ENCODE measurements at places on chromosomes 5 and 9. TPM values are rescaled to one million over a fixed set of nuclear protein-coding genes. Genes with fewer than 3 reads are reported as not detected.

- DNase-seq: no peak
Measured at GRCh38 chr9:110559869-110560268, 19.7 kb downstream of the SVEP1 start.

- no peak for DNase-seq
Measured at GRCh38 chr5:123505633-123506032, 6.3 kb upstream of the CSNK1G3 start.

DNA sequence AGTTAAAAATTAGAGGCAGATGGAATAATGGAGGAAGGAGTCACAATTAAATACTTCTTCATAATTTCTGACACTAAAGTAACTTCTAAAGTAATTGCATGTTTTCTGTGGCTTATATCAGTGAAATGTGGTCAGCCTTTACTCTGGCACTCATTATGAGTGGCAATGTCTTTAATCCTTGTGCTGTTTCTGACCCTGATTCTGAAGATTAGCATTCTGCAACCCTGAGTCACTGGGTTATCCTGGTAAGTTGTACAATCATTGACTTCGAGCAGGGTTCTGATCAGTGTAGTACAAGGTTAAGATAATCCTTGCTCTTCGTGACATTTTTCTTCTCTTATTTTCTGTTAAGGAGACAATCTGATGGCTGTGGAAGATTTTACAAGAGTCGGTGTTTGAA, 379.4 kb upstream of the RORB start:
- no peak for DNase-seq

- no peak for DNase-seq
Measured at GRCh38 chr5:106875591-106876297, 795.0 kb downstream of the EFNA5 start.

- no peak for DNase-seq
Measured at GRCh38 chr9:72443855-72444254, 77.6 kb upstream of the TMC1 start.

DNA sequence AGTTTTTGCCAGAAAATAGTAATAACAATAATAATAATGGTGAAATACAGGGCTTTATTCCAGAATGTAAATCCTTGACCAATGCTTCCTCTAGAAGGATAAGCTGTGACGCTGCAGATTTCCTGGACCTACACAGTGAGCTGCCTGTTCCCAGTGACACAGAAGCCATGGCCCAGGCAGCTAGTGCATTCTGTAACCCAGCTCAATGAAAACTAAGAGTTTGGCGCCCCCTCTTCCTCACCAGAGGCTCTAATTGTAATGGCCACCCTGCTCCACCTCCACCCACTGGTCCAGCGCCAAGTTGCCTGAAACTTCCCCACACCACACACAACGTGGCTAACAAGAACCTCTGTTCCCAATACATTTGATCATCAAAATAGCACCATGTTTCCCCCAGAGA, 248.1 kb downstream of the CETN3 start:
- DNase-seq: no peak

DNA sequence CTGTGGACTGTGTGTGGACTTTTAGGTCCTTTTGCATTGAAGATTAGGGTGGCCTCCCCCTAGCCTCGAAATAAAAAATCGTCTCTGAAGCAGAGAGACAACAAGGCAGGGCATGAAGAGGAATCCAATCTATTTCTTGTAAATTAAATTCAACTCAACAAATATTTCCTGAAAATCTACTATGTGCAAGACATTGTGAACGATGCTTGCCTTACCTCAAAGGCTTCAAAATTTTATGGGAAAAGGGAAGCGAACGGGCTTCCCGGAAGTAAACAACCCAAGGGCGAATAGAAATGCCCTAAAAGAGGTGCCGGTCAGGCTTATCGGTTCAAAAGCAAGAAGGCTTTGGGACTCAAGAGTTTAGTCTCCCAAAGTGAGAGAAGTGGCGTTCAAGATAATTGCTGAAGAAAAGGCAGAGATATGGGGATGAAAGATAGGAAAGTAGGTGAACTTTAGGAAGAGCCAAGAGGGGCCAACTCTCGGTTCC, 525 bp downstream of the KIF24 start:
- DNase-seq: no peak

- no peak for DNase-seq
Measured at GRCh38 chr5:142814122-142814521, 43.9 kb downstream of the ARHGAP26 start.

GRCh38 chr9:70495514-70495913, 81.1 kb upstream of the KLF9 start:
- DNase-seq: no peak

GRCh38 chr5:150271923-150272322, 17.6 kb downstream of the CAMK2A start:
- DNase-seq: no peak

SERF1B gene
- 61.3 TPM for total RNA-seq

DNA sequence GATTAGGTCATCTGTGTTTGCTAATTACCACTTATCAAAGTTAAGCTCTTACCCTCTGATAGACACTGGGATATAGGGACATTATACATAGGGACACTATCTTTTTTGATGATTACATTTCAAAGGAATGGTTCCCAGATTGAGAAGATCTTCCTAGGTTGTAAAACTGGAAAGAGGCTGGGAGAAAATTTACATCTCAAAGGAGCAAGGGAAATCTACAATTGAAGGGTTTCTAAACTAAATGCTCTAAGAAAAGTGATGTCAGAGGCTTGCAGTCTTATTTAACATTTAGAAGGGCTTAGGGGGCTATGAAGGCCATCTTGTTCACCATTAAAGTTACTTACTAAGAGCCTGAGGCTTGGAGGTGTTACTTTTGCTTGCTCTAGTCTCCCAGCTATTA, 242.8 kb downstream of the PRR16 start:
- no peak for DNase-seq

RXRA gene
- 6.6 TPM for total RNA-seq

DNA sequence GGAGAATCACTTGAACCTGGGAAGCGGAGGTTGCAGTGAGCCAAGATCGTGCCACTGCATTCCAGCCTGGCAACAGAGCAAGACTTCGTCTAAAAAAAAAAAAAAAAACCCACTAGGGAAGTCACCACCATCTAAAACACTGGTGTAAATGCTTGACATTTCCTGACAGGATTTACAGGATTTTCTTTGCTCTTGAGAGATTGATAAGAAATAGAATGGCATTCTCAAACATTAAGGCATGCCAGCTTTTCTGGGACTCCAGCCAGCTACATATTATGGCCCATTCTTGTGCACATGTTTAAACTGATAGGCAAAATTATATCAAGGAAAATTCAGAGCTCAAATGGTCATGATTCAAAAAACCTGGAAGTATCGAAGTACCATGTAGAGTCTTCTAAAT, 28.7 kb downstream of the GTF3C4 start:
- DNase-seq: no peak

MYORG gene
- 4.7 TPM for total RNA-seq

GRCh38 chr5:16548115-16548514, 68.7 kb downstream of the RETREG1 start:
- no peak for DNase-seq

SLC27A4 gene
- 23.9 TPM for total RNA-seq

- DNase-seq: no peak
Measured at GRCh38 chr5:133075572-133076536, 24.0 kb downstream of the HSPA4 start.

GRCh38 chr5:142846406-142846805, 76.2 kb downstream of the ARHGAP26 start:
- no peak for DNase-seq

- DNase-seq: no peak
Measured at GRCh38 chr5:104361932-104362331, 799.3 kb upstream of the NUDT12 start.

FBN2 gene
- 8.6 TPM for total RNA-seq

DNA sequence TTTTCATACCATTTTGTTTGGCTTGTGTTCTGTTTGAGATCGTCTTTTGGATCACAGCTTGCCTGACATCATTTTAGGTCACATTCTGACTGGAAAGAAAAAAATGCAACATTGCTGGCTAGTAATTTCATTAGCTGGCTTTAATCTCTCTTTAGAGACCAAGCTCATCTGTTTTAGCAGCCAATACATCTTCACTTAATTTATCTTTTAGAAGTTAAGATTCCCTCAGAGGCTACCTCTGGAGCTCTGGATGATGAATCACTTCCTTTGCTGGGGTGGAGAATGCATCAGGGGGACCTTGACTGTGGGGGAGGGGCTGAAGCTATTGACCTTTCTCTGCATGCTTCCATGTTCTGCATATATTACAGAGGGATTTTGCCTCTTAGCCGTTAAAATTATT, 181.5 kb upstream of the OTULINL start:
- no peak for DNase-seq

GRCh38 chr9:97357056-97357455, 49.6 kb downstream of the CCDC180 start:
- no peak for DNase-seq

DNA sequence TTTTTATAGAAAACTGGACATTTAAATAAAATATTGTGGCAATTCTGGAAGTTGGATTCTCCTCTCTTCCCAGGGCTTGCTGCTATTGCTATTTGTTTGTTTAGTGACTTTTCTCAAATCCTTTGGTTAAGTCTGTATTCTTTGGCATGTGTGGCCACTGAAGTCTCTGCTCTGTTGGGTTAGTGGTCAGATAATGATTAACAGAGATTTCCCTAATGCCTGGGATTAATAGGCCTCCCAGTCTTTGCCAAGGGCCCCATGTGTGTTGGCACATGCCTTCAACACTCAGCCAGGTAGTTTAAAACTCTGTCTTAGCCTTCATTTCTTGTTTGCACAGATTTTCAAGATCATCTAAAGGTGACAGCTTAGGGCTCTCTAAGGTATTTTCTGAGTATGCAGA, 92.8 kb upstream of the EPB41L4A start:
- DNase-seq: no peak

PCDHGA10 gene
- 12.0 TPM for total RNA-seq

- DNase-seq: no peak
Measured at GRCh38 chr5:133314086-133314485, 262.3 kb downstream of the HSPA4 start.

SLC6A3 gene
- not detected for total RNA-seq

- no peak for DNase-seq
Measured at GRCh38 chr5:17893026-17893635, 258.9 kb downstream of the TAF11L14 start.

DNA sequence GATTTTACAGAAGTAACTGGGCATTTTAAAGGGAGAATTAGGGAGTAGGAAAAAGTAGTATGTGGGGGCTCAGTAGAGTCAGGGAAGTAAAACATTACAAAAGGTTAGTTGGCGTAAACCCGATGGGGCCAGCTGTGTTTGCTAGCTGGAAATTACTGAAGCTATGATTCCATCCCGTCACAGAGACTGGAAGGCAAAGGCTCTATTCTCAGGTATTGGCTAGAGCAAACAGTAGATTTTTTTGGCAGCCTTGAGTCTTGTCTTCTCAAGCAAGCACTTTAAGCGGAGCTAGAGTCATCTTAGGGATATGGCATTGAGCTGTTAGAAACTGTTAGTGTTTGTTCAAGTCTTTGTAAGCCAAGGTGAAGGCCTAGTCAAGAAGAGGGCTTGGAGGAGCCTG, 121.5 kb downstream of the PAM start:
- DNase-seq: no peak

GRCh38 chr9:71583792-71584191, 184.5 kb downstream of the CEMIP2 start:
- no peak for DNase-seq

PLAC8L1 gene
- not detected for total RNA-seq

ANKS6 gene
- total RNA-seq: 3.9 TPM

GRCh38 chr9:124475158-124475867, 25.1 kb downstream of the ADGRD2 start:
- no peak for DNase-seq

DNA sequence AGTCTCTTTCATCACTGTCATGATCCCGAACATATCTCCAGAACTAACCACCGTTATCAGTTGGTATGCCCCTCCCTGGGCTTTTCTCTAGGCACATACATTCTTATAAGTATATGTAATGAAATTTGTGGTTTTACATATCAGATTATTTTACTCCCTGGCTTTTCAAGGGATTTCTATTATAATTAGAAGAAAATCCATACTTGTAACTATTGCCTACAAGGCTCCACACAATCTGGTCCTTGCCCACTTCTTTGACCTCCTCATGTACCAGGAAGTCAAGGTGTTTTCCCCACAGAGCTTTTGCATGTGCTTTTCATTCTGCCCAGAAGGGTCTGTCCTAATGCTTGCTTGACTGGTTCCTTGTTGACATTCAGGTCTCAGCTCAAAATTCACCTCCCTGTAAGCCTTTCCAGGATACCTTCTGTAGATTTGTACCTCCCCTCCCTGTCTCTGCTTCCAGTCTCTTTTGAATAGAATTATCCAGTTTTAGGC, 33.6 kb upstream of the HSD17B4 start:
- no peak for DNase-seq

- no peak for DNase-seq
Measured at GRCh38 chr9:127418037-127418471, 6.1 kb upstream of the ZNF79 start.

DNA sequence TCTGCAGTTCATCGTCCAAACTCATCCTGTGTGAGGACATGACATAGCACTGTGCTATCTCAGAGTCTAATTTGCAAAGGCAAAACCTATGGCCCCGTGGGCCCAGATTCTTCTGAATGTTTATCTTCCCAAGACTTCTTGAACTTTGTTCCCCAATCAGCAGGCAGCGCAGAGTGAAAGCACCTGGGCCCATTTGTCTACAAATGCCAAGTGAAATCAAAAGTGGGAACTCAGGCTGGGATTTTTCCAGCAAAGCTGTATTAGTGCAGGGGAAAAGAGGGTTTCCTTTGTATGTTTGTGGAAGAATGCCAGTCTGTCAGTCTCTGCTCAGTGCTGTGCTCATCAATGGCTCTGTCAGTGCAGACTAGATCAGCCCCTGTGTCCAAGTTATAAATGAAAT, 55.8 kb downstream of the FOXD1 start:
- DNase-seq: no peak

GRCh38 chr9:113990975-113991471, 87.1 kb downstream of the AMBP start:
- DNase-seq: no peak

GRCh38 chr9:23683611-23684061, 142.4 kb downstream of the ELAVL2 start:
- no peak for DNase-seq

GRCh38 chr9:134328841-134329575, 2.8 kb downstream of the RXRA start:
- DNase-seq: no peak

RGS3 gene
- total RNA-seq: 12.8 TPM

- DNase-seq: no peak
Measured at GRCh38 chr9:118395415-118395814, 691.2 kb downstream of the TLR4 start.
